Stimulated activated CD8-positive, alpha-beta memory T cell treated with anti-CD3 and anti-CD28 coated beads, Interleukin-15, amount 100 ng/mL, for 4 hours (primary cell): ENCODE measurements at places on chromosomes 11 and 22.

DNA sequence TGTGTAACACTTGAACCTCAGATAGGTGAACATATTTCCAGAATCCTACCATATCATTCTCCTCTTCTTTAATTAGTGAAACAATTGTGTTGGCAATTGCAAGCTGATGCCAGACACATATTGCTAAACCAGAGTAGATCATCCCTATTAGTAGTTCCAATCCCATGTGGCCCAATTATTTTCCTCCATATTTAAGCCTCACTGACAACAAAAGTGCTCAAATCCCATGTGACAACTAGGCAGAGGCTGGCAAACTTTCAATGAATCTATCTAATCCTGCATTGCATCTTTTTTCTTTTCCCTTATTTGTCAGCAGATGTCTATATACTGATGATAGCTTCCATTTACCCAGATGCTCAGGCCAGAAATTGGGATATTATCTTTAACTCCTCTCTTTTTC lies 90.4 kb downstream of the GRIA4 start:
- DNase-seq: no peak

DNA sequence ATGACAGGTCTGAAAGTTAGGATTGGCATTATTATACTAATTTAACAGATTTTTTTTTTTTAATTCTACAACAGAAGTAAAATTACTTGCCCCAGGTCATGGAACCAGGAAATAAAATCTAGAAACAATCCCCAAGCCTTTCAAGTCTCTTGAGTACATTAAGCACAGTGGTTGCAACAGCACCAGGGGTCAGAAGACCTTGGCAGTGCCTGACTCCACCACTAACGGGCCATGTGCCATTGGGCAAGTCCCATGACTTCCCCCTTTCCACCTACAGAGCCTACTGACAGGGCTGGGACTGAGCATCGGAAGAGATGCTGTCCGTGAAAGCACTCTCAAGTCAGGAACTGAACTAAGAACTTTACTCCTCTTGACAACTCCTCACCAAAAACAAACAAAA lies 98.6 kb upstream of the AKIP1 start:
- DNase-seq: no peak

- DNase-seq: no peak
Observed at GRCh38 chr11:126158054-126158791, 53.2 kb downstream of the RPUSD4 start.

DNA sequence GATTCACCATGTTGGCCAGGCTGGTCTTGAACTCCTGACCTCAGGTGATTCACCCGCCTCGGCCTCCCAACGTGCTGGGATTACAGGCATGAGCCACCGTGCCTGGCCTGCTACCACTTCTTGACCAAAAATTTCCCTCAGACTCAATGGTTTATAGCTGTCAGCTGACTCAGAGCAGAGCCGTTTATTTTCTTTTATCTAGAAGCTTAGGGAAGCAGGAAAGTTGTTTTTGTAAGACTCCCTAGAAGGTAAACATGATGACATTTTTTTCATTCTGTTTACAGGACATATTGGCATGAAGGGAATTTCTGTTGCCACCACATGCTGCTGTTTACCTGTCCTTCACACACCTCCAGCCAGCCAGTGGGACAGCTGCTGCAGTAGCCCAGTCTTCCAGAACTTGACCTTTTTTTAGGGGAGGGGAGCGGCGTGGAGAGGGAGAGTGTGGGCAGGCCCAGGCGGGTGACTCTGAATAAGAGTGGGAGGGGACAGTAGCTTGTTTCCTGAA lies 56.1 kb upstream of the PTPRJ start:
- DNase-seq: no peak

DNA sequence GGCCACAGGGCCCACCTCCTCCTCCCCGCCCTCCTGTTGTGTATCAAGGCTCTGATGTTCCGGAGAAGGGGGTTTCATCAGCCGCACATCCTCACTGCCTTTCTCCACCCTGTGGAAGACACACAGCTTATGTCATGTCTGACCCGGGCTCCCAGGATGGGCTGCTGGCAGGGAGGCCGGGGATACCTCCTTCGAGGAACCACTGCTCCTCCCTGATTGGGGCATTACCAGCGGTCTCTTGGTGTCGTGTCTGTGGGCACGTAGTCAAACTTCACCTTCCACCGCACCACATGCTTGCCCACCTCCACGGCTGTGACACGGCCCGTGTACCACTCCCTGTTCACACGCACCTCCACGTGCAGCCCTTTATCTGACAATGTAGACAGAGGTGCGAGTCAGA lies 35.9 kb downstream of the MORC2 start:
- DNase-seq: no peak

DNA sequence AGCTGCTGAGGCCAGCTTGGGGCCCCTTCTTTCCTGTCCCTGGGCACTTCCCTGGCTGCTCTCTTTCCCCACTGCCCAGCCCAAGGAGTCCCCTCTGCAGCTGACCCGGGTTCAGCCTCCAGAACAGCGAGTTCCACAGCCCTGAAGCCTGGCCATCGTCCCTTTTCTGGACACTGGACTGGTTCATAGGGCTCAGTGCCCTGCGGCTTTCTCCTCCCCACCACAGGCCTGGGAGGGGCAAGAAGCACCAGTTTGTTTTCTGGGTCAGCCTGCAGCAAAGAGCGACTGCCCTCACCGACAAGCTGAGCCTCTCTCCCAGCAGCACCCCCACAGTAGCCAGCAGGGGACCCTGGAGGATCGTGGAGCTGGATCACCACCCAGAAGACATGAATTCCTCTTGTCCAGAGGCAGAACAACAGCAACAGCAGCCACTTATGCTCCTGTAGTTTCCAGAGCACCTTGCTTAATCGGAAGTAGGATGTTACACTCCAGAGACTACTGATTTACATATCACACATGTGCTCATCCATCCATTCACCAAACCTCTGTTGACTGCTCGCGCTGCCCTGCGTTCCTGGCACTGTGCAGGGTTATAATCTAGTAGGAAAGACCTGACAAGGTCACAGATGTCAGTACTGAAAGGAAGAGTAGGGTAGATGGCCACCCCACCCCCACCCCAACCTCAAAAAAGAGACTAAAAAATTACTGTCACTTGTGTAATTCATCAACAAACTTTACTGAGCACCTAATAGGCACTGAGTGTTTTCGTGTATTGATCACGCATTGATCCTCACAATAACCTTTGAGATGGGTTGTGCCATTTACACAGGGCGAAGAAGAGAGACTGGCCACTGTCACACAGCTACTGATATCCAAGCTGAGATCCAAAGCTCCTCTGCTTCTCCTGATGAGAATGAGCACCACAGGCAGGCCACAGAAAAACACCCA lies 13.0 kb upstream of the CXCR5 start:
- no peak for DNase-seq

GRCh38 chr22:17878941-17879340 lies 104.7 kb upstream of the BID start:
- DNase-seq: no peak

DNA sequence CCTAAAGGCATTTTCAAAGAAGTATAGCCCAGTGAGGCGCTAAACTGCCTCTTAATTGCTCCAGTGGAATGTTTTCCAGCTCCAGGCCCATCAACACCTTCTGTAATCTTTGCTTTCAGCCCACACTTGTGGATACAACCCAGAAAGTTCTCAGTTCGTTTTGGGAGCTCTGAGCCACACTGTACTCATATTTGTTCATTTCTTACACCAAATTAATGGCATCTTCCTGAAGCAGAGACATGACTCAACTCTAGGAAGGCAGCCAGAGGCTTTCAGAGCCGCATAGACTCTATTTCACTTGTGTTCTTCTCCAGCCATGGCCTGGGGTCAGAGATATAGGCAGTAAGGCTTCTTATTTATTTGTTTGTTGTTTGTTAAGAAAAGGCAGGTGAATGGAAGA lies 175.5 kb upstream of the NCAM1 start:
- no peak for DNase-seq

- DNase-seq: no peak
Observed at GRCh38 chr11:70776914-70777532, 378.7 kb downstream of the CTTN start.

DNA sequence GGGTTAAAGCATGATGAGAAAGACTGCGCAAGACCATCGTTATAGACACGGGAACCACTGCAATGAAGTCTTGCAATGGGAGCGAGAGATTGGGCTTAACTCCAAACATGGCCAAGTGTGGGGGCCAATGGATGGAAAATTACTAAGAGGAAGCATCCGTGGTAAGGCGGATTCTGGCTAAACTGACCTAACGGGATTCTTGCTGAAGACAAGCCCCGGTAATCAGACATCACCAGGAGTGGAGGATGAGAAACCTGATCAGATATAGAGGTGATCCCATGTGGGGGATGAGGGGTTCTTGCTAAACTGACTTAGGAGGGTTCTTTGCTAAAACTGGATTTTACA lies 5.8 kb upstream of the SYNGR1 start:
- no peak for DNase-seq

GRCh38 chr11:83895516-83895915 lies 609.3 kb upstream of the CCDC90B start:
- no peak for DNase-seq

DNA sequence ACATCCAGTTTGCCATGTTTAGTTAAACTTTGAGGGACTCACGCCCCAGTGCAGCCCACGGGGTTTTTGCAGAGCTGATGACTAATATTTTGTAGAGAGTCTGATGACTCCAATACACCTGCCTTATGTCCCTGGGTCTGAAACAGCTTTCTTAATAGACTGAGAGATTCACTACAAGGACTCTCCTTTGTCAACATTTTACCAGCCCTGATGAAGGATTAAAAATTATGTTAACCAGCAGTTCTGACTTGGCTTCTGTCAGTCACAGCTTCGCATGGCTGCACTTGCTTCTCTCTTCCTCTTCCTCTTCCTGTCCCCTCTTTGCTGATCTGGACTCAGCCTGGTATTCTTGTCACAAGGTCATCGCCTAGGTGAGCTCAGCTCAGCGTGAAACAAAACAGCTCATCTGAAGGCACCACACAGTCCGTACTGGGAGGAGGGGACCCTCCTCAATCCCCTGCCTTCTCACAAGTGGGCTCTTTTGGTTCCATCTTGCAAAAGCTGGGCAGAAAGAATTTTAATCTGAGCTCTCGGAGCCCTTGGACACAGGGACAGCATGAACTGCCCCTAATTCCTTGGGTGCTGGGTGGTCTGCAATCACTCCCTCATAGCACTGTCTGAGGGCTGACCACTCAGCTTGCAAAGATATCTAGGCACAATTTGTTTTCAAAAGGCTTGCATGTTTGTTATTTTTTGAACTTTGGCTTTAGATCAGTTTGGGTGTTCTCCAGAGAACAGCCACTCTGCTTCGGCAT lies 38.1 kb upstream of the POU2AF1 start:
- DNase-seq: no peak

- no peak for DNase-seq
Observed at GRCh38 chr11:30321321-30321720, 1.6 kb upstream of the ARL14EP start.

GRCh38 chr11:108775324-108775723 lies 110.5 kb downstream of the DDX10 start:
- DNase-seq: no peak

DNA sequence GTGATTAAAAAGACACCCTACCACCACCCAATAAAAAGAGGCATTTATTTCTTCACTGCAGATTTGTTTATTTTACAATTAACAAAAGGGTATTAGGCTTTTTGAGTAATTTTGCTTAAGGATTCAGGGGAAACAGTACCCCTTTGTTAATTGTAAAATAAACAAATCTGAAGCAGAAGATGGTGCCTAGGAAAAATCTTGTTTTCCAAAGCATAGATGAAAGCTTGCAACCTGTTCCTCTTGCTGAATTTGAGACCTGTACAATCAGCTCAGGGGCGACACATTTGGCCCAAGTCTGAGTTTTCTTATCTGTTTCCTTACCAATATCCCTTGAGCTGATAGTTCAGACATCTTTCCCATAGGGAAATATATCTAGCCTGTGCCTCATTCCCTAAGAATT lies 171.9 kb downstream of the GRIA4 start:
- no peak for DNase-seq

GRCh38 chr22:20002636-20003035 lies 14.0 kb downstream of the ARVCF start:
- no peak for DNase-seq

GRCh38 chr11:113351068-113351450 lies 36.5 kb upstream of the ANKK1 start:
- DNase-seq: no peak

GRCh38 chr22:19431649-19432132 lies at the start of gene HIRA:
TSS of gene HIRA (minus strand) at chr22:19431733. CDS start at chr22:19431476, 257 bp downstream.
- peak; percentile 67 for DNase-seq

- DNase-seq: no peak
Observed at GRCh38 chr11:128098781-128099180, 488.6 kb downstream of the ETS1 start.

DNA sequence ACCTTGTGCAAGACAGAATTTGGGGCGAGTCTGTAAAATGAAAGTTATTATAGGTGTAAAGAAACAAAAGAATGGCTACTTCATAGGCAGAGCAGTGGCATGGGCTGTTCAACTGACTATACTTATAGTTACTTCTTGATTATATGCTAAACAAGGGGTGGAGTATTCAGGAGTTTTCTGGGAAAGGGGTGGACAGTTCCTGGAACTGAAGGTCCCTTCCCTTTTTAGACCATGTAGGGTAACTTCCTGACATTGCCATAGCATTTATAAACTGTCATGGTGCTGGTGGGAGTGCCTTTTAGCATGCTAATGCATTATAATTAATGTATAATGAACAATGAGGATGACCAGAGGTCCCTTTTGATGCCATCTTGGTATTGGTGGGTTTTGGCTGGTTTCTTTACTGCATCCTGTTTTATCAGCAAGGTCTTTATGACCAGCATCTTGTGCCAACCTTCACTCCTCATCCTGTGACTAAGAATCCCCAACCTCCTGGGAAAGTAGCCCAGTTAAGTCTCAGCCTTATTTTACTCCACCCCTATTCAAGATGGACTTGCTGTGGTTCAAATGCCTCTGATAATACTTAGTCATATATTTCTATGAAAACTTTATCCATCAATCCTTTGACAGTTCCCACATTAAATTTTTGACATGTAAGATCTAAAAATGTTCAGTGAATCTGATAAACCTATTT lies 118.6 kb downstream of the ARHGAP42 start:
- no peak for DNase-seq

DNA sequence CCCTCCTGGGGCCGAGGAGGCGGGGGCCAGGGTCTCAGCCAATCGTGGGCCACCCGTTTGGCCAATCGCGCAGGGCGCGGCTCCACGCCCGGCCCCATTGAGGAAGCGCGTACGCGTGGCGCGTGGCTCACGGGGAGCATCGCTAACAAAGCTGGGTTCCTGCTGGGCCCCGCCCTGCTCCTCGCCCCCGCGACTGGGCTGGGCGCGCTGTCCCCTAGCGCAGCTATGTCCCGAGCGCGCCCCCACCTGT lies 614 bp upstream of the ASCL2 start:
- DNase-seq: peak; percentile 66

DNA sequence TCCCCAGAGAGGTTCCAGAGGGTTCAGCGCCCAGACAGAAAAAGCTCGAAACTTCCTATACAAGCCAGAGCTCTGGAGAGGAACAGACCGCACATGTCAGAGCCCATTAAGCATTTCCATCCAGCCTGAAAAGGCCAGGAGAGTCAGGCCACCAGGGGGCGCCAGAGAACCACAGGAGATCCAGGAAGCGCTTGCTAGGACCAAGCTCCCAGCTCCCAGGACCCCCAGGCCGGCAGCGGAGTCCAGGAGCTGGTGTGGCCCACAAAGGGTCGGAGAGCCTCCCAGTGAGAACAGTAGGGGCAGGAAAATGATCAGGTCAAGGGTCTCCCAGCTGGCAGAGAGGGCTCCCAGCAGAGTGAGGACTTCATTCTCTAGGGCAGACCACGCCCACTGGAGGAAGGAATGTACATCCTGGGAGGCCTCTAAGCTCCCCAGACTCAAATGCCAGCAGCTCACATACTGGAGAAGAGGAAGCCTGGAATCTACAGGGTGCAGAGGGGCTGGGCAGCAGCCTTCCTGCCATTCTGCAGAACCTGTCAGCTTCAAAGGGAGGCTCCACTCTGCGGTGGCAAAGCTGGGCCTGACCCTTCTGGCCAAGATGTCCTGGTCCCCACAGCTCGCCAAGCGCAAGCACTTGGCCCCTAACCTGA lies 2.1 kb upstream of the MEI1 start:
- peak; percentile 68 for DNase-seq
